ENCODE measurements at places on chromosomes 2 and 18. TPM values are rescaled to one million over a fixed set of nuclear protein-coding genes. Genes with fewer than 3 reads are reported as not detected.

- H3K36me3 ChIP-seq, result no peaks in the 10 kb centered on the region
- DNase-seq, result peak; percentile 61
- H3K4me3 ChIP-seq, result peak overlapping the region; percentile 11
- H3K27me3 ChIP-seq, result no peaks in the 10 kb centered on the region
- peak overlapping the region; percentile 83 for H3K27ac ChIP-seq
Measured at GRCh38 chr2:29010946-29011345, 29.8 kb downstream of the TOGARAM2 start.

Gene BCL2
- total RNA-seq, result 48.4 TPM

GRCh38 chr2:183898641-183899040 lies 699.7 kb upstream of the ZNF804A start:
- no peak overlapping the region for H3K4me3 ChIP-seq
- H3K27ac ChIP-seq, result no peak overlapping the region
- no peak for DNase-seq
- H3K36me3 ChIP-seq, result no peaks in the 10 kb centered on the region

Gene SLC1A4
- total RNA-seq, result 8.7 TPM

Gene SERPINB2
- not detected for total RNA-seq

Gene KIF5C
- total RNA-seq, result 18.6 TPM

DNA sequence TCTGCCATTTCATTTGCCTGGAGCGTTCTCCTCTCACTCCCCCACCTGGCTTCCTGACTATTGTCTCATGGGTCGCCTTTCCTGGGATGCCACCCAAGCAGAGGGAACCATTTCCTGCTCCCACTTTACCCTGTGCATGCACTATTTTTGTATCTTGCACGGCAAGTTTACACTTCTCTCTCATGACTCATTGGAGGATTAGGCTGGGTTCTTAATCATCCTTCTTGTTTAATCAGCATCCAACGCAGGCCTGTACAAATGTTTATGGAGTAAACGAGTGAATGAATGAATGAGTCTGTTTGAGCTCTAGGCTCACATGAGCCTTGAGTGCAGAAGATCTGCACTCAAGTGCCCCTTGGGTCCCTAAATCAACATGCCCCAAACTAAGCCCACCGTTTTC lies 3.8 kb upstream of the ARHGAP25 start:
- H3K4me3 ChIP-seq, result no peak overlapping the region
- H3K27ac ChIP-seq, result no peak overlapping the region
- no peak for DNase-seq
- peaks cover 3% of the 10 kb centered on the region for H3K36me3 ChIP-seq
- H3K27me3 ChIP-seq, result no peaks in the 10 kb centered on the region
- H3K4me1 ChIP-seq, result peaks cover 44% of the 10 kb centered on the region

DNA sequence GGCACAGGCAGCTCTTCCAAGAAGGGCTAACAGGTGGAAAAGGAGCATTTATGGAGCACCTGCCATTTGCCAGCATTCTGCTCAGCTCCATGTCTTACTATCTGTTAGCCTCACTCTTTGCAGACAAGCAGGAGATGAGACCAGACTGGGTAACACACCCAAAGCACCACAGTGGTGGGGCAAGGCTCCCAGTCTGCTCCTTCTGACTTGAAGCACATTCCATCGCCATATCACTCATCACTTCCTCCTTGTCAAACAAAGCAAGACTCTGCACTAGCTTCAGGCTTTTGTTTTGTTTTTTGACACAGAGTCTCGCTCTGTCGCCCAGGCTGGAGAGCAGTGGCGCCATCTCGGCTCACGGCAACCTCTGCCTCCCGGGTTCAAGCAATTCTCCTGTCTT lies 182.8 kb downstream of the MGAT5 start:
- peaks cover 14% of the 10 kb centered on the region for H3K36me3 ChIP-seq
- no peaks in the 10 kb centered on the region for H3K4me1 ChIP-seq
- H3K4me3 ChIP-seq, result no peak overlapping the region
- no peak for DNase-seq
- H3K27me3 ChIP-seq, result no peaks in the 10 kb centered on the region
- no peak overlapping the region for H3K27ac ChIP-seq

DNA sequence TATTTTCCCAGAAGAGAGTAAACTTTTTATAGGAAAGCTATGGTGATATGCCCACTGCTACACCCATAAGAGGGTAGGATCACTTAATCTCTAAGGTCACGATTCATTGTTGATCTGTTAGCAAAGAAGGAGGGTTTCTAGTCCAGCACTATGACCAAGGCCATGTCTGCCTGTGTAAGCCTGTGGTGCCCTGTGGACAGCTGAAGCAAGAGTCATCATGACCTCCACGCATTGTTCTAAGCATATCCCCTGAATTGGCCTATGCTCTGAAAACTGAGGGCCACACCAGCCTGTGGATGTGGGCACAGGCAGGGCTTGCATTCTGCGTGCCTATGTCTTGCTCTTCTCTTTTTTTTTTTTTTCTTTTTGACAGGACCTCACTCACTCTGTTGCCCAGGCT lies 89.8 kb upstream of the SMIM21 start:
- H3K4me3 ChIP-seq, result no peak overlapping the region
- no peaks in the 10 kb centered on the region for H3K36me3 ChIP-seq
- no peak overlapping the region for H3K27ac ChIP-seq
- H3K27me3 ChIP-seq, result peaks cover 7% of the 10 kb centered on the region
- H3K4me1 ChIP-seq, result no peaks in the 10 kb centered on the region
- DNase-seq, result no peak

Measured in activated naive CD4-positive, alpha-beta T cell treated with anti-CD3 and anti-CD28 coated beads for 36 hours (primary cell).